ENCODE measurements at places on chromosomes 7 and 10.

DNA sequence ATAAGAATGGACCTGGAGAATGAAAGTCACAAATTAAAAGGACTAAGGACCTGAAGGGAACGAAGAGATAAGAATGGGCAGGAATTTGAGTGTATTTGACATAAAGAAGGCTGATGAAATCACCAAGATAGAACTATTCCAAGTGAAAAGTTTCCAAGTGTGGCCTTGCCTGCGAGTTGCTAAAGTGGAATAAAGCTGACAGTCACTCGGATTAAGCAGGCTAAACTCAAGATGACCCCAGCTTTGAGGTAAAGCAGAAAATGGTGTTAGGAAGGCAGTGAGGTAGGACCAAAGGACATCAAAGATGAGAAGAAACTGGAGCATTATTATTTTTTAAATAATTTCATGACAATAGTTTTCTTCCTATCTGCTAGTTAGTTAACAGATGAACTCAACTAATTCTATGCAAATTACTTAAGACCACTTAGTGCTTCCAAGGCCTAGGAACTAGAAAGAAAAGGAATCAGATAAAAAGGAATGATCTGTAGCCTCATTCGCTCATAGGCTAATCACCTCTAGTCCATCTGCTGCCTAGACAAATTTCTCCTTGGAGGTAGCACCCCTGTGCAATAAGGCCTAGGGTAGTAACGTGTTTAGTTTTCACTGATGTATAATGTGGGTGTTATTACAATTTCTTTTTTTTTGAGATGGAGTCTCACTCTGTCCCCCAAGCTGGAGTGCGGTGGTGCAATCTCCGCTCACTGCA lies 34.5 kb downstream of the EZH2 start:
- no peak for DNase-seq

- DNase-seq, result no peak
Observed at GRCh38 chr7:7851381-7851780, 117.2 kb upstream of the GLCCI1 start.

DNA sequence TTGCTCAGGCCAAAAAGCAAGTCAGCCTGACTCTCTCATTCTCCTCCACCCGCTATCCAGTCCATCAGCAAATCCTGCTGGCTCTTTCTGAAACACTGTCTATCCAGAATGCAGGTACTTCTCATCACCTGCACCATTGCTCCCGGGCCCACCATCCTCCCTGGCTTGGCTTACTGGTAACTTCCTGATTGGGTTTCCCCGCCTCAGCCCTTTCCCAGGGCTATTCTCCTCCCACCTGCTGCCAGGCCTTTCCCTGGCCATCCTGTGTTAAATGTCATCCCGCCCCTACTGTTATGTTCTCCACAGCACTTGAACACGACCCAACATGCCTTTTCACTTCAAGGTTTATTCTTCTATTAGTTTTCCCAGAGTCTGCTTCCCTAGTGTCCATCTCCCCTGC lies 124.0 kb downstream of the CNNM2 start:
- DNase-seq, result no peak

DNA sequence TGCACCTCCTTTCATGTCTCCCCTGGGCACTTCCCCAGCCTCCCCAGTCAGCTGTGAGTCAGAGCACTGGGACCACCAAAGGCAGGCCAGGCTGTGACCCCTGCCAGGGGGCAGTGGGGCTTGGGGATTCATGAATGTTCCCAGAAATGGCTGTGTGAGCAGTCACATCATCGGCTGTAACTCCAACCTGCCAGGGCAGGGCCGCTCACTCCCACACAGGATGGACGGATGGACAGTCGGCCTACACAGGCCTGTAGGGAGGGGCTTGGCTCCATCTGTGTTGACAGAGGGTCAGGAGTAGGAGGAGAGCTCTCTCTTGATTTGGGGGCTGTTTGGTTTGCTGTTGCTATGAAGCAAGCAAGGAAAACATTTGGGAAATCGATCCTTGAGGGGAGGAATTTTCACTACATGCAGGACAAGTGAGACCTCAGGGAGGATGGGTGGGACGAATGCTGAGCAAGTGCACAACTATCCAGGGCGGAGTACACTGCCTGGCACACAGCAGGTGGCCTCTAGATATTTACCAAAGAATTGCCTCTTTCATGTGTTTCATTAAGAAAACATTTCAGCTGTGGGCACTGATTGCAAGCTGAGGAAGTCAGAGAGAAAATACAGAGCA lies 2.9 kb upstream of the IGFBP1 start:
- no peak for DNase-seq

- no peak for DNase-seq
Observed at GRCh38 chr10:99421233-99421739, 9.1 kb downstream of the GOT1 start.

GRCh38 chr7:36565792-36566356 lies 158.4 kb downstream of the AOAH start:
- no peak for DNase-seq

DNA sequence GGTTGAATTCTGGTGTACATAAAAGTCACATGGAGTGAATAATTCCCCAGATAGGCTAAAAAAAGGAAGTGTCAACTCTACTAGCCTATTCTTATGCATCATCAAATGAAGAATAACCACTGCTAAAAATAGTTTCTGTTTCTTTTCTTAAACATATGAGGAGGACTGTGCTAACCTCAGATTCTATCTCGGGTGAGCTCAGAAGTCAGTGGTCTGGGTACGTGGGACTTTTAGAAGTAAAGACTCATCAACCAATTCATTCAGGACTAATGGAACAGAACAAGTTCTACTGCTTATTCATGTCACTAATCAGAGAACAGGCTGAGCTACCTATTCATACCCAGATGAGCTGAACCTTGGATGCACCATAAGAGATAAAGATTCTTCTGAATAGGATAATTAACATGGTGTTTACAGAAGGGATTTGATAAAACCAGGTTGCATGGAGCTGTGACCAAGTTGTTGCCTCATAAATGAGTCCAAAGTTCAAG lies 9.5 kb upstream of the ASAH2 start:
- no peak for DNase-seq

DNA sequence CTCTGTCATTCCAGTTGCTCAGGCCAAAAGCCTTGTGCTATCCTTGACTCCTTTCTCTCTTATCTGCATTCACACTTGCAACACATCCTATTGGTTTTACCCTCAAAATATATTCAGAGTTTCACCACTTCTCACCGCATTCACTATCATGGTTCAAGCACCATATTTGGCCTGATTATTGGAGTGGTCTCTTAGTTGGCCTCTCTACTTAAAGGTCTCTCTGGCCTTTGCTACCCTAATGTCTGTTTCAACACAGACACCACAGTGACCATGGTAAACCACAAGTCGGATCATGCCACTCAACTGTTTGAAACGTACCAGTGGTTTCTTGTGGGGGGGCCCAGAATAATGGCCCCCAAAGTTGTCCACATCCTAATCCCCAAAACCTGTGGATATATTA lies 15.2 kb upstream of the PDZD8 start:
- no peak for DNase-seq

DNA sequence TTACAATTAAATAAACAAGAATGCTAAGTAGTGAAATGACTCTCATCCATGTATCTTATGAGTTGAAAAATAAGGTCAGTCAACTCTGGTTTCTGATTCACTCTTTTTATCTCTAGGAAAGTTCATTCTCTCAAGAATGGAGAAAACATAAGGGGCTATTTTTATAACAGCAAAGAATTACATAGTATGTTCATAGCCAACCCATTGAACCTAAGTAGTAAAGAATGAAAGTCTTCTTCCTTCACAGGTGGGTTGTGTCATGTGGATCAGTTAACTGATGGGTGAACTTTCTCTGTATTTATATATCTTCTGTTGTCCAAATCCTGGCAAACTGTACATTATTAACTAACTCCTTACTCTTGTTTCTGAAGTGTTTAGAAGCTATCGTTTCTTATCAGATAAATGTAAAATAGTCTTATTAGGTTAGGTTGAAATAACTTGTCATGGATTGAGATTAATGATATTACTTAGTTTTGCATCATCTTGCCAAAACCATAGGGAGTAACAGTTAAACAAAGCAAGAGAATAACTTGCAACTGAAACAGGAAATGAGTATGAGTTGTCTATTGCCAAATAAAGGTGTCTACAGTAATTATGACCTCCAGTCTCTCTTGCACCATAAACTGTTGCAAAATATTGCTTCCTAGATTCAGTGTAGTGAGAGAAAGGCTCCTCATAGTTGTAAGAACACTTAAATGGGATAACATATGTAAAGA lies 86.8 kb downstream of the ANKRD7 start:
- DNase-seq, result no peak

- DNase-seq, result no peak
Observed at GRCh38 chr10:25682203-25682851, 251.7 kb upstream of the MYO3A start.

DNA sequence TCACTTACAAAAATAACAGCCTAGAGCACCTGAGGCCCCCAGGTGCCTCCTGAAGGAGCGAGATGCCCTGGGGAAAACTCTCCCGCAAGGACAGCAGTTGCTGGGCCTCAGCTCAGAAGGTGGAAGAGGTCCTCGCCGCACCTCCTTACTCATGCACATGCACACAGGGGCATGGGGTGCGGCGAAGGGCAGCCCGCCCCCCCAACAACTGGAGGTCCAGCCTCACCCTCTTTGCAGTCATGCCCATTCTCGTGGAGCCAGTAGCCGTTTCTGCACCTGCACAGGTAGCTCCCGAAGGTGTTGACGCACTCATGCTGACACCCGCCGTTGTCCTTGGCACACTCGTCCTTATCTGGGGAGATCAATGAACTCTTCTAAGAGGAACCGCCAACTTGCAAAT lies 19.9 kb upstream of the OPALIN start:
- no peak for DNase-seq

DNA sequence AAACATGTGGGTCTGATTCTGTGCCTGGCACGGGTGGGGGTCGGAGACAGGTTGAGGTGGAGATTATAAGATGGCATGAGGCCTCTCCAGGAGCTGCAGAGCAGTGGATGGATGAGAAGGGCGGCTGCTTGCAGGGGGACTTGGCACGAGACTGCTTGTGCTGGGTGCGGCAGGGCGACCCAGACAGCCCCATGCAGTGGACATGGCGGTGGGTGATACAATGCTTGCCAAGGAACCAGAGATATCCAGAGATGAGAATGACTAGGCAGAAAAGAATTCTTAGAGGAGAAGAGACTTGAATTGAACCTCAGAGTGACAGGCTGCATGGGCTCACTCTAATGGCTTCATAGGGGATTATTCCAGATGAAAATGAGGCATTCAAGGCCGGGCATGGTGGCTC lies 145.4 kb downstream of the NEURL1 start:
- no peak for DNase-seq

GRCh38 chr10:26540601-26541000 lies 102.5 kb downstream of the APBB1IP start:
- no peak for DNase-seq

GRCh38 chr10:12795315-12796110 lies 206.0 kb downstream of the CCDC3 start:
- DNase-seq, result no peak

DNA sequence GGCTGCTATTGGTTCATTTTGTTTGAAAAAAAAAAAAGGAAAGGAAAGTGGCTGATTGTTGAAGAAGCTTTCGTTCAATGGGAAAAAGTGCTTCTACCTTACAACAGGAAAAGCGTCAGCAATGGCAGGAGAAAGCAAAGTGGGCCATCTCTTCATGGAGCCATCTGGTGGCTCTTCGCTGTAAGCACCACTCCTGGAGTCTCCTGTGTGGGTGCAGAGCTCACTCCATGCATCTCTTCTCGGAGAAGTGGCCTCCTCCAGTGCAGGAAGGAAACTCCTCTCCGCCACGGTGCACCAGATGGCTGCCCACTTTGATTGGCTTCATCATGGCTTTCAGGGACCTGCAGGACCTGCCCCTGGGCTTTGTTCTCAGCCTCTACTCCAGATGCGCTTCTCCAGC lies 250.9 kb downstream of the PTEN start:
- DNase-seq, result no peak

- DNase-seq, result no peak
Observed at GRCh38 chr10:123576706-123577105, 89.4 kb upstream of the GPR26 start.

DNA sequence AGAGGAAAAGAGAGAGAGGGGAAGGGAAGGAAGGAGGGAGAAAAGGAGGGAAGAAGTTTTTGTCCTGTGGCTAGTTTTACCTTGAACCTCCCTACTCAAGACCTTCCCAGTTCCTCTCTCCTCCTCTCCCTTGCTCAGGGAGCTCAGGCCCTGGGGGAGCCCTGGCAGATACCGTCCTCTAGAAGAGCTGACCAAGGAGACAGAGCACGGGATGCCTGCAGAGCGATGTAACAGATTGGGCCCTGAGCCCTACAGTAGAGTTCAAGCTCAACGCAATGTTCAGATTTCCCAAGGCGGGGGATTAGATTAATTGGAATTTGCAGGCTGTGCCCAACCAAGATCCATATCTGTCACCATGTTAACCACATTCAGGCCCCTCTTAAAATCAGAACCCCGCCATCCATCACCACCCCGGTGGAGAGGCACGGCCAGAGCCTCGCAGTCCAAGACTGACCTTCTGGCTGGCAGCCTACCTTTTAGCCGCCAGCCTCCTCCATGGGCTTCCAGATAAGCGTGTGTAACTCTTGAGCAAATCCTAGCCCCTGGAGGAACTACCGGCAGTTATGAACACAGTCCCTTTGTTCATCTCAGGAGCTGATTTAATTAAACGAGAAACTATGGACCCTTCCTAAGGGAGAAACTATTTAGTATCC lies 70.6 kb downstream of the KCNMA1 start:
- no peak for DNase-seq

DNA sequence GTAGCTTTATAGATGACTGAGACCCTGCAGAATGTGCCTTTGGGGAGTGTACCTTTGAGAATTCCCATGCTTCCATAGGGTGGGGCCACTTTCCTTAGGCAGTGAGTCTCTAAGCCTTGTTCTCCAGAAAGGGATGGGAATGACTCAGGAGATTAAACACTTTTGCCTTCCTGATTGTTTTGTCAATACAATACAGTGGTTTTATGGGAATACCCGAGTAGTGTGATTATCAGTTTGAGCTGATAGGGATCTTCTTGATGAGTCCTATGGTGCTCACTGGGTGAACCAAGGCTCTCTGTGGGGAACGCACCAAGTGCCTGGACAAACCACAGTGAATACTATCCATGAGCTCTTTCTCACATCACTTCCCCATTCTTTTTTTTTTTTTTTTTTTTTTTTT lies 6.3 kb downstream of the MYOF start:
- DNase-seq, result no peak

All from C1 segment of cervical spinal cord (tissue), 14 donors.